ENCODE measurements at places on chromosomes 2 and 18.

DNA sequence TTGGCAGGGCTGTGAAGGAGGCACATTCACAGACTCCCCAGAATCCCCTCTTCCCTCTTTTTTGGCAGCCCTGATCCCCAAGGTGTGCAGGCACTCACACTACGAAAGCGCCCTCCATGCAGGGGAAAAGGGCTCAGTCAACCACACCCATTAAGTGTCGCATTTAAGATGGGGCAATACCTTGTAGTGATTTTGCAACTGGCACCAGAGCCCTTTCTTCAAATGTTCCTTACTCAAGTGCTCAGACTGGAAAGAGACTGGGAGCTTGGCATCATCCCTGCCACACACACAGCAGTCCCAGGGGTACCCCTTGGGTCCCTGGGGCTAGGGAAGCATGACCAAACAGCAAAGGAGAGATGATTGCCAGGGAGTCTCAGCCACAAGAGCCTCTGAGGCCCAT, 190.1 kb downstream of the HAUS1 start:
- DNase-seq, result no peak

DNA sequence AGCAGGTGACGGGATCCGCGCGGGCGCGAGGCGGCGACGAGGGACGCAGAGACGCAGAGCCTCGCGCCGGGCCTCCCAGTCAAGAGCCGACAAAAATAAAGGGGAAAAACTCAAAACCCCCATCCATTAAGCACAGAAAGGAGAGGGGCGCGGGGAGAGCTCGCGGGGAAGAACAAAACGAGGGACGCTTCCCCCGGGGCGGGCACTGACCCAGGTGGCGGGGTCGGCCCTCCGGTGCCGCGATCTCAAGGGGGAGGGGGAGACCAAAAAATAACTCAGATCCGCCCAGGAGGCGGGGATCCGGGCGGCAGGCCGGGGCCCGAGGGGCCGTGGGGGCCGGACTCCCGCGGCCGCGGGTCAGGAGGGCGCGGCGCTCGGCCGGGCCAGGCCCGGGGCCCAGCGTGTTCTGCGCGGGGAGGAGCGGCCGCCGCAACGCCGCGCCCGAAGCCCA, 597 bp downstream of the RNF103 start:
- no peak for DNase-seq

DNA sequence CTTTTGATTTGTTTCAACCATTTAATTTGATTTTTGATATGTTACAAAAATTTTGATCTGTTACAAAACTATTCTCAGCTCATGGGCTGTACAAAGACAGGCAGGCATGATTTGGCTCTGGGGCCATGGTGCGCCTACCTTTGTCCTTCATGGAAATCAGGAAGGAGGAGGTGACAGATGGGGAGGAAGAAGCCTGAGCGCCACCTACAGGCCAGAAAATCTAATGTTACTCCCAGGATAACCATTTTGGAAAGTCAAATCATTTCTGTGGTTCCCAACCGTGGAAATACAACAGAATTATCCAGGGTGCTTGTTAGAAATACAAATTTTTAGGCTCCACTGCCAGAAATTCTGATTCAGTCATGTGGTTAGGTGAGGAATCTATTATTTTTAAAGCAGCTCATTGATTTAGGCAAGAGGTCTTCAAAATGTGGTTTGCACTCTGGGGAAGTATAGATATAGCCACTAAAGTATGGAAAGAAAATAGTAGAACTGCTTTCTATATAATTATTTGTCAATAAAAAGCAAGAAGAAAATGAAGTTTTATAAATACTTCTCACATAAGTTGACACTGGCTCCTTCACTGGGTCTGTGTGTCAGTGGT, 93.9 kb downstream of the EVA1A start:
- no peak for DNase-seq

DNA sequence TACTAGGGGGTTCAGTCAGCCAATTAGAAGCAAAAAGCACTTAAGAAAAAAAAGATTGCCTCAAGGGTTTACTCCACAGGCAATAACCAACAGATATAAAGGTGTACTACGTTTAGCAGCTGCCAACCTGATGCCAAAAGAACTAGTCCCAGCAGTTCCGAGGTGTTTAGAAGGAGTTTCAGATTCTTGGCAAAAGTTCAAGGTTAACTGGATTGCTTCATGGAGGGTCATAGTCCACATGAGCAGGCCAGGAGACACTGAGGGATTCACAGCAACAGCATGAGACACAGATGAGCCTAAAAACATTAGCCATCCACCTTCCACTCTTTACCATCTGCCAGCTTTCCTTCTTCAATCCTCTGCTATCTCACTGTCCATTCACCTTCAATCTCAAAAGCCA, 4.9 kb upstream of the DNAH7 start:
- DNase-seq, result no peak

- no peak for DNase-seq
Measured at GRCh38 chr2:171819453-171819852, 74.6 kb downstream of the SLC25A12 start.

- DNase-seq, result no peak
Measured at GRCh38 chr2:113200236-113200635, 26.5 kb downstream of the PSD4 start.
